NCI-H748 treated with DMSO at 0.1 percent for 48 hours (cell line): ENCODE measurements at places on chromosomes 4 and X.

DNA sequence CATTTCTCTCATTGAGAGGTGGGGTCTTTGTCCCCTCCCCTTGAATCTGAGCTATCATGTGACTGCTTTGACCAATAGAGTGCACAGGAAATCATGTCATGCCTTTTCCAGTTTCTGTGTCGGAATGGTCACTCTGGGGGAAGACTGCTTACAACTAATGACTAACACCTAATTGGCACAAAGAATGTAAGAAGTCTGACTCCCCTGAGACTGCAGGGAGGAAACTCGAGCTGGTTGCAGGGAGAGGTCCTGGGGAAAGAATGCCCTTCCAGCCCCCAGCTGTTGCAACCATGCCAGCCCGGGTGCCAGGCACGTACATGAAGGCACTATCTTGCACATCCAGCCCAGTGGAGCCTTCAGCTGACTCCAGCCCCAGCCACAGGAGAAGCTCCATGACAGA lies 254.2 kb downstream of the DHX15 start:
- DNase-seq = no peak

- DNase-seq = no peak
These were observed 221.2 kb downstream of the SLC4A4 start for GRCh38 chr4:71559957-71560571.

DNA sequence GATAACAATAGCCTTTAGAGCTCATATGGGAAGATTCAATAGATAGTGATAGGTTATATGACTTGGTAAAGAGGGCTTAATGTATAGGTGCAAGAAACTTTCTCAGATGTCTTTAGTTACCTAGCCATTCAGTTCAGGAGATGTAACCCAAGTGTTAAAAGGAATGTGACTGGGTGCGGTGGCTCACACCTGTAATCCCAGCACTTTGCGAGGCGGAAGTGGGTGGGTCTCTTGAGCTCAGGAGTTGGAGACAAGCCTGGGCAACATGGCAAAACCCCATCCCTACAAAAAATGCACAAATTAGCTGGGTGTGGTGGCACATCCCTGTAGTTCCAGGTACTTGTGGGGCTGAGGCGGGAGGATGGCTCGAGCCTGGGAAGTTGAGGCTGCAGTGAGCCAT lies 7.9 kb downstream of the TET2 start:
- DNase-seq = no peak

DNA sequence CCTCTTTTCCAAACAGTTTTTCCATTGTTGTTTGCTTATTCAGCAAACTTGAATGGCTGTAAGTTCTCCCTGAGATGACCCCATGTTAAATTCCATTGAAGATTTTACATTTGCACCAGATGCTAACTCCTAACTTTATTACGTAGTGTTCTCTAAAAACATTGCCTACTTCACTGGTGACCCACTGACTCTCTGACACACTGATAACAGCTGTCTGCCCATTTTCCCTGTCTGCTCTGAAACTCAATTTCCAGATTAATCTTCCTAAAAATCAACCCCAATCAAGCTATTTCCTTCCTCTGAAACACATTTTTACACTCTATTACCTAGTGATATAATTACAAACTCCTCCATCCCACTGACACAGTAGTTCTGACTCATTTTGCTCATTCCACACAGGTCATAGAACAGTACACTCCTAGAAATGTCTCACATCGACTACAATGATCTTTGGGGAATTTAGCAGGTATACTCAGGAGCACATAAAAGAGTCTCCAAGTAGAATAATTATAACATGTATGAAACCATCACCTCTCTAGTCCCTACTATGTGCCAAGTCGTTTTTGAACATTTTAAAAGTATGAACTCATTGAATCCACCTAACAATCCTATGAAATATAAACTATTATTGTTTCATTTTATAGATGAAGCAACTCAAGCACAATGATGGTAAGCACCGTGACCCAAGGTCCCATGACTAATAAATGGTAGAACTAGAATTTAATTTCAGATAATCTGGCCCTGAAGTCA lies 210.9 kb downstream of the SLIT2 start:
- no peak for DNase-seq

DNA sequence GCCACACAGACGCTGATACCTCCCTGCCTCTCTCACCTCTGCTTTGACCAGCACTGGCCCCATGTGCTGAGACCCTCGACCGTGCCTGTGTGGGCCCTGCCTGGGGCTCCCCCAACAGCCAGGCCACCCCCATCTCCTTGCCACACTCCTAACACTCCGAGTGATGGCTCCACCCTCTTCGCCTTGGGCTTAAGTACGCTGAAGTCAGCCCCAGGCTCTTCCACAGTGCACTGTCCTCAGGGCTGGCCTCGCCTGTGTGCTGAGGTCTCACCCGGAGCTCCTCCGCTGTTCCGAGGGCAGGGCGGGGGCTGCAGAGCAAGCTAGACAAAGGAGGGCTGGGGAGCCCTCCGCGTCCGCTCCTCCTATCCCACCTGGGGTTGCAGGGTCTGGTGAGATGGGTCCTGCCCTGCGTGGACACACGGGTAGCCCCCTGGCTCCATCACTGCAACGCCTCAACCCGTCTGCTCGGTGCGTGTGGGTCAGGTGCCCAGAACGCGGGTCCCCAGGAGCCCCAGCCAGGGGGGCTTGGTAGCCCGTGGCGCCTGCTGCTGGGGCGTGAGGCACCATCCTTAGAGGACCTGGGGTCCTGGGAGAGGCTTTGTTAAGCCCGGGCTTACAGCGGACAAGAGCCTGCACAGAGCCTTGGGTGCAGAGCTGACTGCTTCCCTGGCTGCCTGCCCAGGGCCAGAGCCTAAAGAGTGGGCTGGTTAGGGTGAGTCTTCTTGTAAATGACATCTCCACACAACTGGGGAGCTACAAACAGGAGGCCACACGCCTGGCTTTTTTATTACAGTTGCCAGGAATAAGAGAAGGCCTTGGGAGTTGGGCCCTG lies 42.6 kb upstream of the NKX1-1 start:
- DNase-seq = no peak

GRCh38 chrX:2513121-2513664 lies 12.4 kb upstream of the DHRSX start:
- no peak for DNase-seq

GRCh38 chrX:51158231-51158630 lies 174.4 kb upstream of the NUDT10 start:
- no peak for DNase-seq
